ENCODE measurements at places on chromosomes 6 and 20.

GRCh38 chr20:9809271-9809670, 29.6 kb downstream of the PAK5 start:
- no peak for DNase-seq

- no peak for DNase-seq
These were observed 201.7 kb upstream of the FOXQ1 start for GRCh38 chr6:1110164-1110563.

DNA sequence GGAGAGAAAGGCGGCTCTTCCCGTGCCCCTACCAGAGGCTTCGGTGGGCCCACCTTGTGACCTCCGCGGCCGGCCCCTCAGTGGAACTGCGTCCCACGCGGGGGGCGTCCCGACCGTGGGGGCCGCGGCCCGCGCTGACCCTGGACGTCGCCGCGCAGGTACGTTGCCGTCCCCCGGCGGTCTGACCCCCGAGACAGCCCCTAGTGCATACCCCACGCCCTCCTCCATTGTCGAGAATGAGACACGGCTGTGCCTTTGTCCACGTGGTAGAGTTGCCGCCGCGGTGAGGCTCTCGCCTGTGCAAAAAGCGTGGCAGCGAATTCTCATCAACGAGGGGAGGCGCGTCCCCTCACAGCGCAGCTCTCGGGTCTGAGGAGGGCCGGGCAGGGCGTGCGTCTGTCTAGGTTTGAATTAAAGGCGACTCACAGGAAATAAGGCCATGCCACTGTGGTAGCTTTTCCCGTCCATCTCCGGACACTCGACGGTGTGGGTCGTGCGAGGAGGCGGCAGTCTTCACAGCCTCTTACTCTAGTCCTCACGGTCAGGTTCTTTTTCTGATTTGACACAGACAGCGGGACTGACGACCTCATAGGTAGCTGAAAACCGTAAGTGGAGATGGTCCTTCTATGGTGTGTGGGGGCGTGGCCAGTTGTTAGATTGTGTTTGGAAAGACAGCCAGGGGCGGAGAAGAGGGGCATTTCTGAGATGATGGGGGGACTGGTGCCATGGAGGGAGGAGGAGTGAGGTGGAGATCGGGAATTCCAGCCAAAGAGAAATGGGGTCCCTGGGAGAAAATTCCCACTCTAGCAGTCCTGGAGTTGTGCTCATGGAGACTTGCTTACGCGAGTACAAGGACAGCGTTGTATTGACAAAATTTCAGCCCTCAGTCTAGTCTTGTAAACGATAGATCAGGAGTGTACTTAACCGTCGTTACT, 580 bp downstream of the NXT1 start:
- DNase-seq = peak; percentile 19

GRCh38 chr6:89111933-89112332, 5.9 kb downstream of the SRSF12 start:
- no peak for DNase-seq

GRCh38 chr20:44967207-44967807, 995 bp downstream of the STK4 start:
- DNase-seq = peak; percentile 14

- no peak for DNase-seq
These were observed 26.8 kb downstream of the KIF3B start for GRCh38 chr20:32304131-32304746.

GRCh38 chr6:139143111-139143510, 8.2 kb downstream of the HECA start:
- no peak for DNase-seq

GRCh38 chr6:107769053-107769658, 55.0 kb downstream of the SCML4 start:
- DNase-seq = no peak

GRCh38 chr6:161949531-161949930, 675.7 kb upstream of the AGPAT4 start:
- DNase-seq = no peak

- no peak for DNase-seq
These were observed 629.8 kb upstream of the AGPAT4 start for GRCh38 chr6:161903584-161904212.

- no peak for DNase-seq
These were observed 75.9 kb downstream of the UTRN start for GRCh38 chr6:144361016-144361415.

DNA sequence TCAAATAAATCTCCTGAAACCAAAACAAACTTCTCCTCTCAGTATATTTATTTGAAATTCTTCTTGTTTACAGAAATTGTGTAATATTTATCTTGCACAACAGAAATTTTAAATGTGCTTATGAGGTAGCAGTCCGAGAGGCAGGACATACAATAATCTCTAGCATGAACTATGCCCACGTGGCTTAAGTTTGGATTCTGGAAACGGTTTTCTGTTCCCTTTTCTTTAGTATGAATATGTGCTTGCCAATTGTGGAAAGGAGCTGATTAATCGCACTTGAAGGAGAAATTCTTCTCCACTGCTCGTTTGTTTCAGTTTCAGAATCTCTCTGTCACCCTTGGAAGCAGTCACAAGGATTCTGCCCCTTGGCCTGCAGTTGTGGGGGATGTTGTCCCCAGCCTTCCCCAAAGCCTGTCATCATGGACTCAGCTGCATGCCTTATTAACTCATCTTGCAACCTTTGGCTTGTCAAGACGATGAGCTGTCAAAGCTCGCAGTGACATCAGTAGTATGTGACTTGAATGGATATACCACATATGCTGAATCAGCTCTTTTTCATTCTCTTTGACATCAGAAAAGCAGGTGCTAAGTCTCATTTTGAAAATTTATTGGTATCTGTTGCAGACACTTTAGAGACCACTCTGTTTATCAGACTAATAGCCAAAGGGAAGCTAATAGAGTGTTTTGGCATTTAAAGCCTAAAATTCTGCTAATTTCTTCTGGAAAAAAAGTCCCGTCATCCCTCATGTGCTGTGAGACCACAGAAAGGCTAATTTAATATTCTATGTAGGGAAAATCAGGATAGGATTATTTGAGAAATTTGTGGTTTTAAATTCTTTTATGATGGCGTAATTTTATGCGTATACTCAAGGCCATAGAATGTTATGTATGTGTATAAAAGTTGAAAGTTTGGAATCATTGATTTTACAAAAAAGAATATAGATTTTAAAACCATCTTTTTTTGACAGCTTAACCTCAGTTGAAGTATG, 186.8 kb downstream of the ARID1B start:
- no peak for DNase-seq

DNA sequence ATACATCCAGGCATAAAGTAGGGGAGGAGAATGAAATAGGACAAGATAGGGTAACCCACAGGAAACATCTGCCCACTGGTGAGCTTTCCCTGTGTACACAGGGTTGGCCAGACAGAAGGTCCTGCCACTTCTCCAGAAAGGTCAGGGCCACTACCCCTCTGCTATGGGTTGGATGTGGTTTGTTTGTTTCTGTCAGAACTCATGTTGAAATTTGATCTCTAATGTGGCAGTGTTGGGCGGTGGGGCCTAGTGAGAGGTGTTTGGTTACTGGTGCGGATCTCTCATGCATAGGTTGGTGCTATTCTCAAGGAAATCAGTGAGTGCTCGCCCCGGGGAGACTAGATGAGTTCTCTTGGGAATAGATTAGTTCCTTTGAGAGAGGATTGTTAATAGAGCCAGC, 15.6 kb upstream of the MAS1 start:
- DNase-seq = no peak

GRCh38 chr6:168507730-168508129, 66.7 kb downstream of the SMOC2 start:
- DNase-seq = no peak

DNA sequence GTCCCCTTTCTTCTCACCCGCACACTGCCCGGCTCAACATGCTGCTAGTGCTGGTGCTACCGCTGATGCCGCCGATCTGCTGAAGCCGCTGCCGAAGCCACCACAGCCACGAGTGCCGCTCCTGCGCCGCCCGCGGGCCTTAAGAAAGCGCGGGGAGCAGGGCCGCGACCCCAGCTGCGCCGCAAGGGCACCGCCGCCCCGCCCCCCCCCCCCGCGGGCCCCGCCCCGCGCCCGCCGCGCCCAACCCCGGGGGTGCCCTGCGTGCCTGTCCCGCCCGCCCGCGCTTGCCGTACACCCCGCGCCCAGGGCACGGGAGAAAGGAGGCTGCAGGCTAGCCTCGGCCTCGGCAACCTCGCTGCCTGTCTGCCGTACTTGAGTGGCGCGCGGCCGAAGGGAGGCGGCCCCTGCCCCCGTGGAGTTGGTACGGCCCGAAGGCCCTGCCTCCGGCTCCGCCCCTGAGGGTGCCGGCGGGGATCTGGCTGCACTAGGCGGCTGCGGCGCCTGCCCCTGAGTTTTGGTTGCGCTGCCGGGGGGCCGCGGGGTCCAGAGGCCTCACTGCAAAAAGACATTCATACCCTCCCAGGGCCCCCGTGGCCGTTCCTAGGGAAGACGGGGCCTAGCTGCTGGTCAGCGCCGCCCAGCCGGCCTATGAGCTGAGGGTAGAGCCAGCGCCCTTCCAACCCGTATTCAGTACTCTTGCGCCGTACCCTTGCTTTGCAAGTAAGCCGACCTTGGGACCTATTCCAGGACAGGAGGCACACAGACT, at the start of gene SOD2:
Gene SOD2 (minus strand): TSS at position 114 of the 766 bp plus-strand sequence. CDS start 74 bp downstream, at position 40.
- DNase-seq = peak; percentile 71

DNA sequence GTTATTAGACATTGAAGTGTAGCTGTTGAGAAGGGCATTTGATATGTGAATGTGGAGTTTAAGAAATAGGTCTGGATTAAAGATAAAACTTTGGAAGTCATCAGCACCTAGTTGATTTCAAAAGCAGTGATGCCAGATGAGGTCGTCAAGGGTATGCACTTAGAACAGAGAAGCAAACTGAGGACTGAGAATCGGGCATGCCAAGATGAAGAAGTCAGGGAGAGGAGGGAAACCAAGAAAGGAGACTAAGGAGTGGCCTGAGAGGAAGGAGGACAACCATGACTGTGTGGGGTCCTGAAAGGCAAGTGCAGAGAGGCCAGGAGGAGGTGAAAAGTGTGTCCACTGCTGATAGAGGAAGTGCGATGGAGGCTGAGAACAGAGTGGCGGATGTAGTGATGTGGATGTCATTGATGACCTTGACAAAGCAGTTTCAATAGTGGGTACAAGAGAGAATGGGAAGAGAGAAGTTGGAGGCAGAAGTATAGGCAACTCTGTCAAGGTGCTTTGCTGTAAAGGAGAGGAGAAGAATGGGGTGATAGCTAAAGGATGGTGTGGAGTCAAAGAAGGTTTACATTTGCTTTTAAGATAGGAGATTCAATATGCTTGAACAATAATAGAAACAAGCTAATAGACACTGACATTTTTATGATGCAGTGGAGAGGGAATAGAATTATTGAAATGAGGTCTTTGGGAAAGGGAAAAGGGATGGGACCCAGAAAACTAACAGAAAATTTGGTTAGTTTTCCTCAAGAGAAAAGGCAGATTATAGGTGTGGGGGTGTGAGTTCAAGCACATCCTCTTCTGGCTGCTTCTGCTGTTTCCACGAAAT, 139.7 kb upstream of the TMEM170B start:
- no peak for DNase-seq

DNA sequence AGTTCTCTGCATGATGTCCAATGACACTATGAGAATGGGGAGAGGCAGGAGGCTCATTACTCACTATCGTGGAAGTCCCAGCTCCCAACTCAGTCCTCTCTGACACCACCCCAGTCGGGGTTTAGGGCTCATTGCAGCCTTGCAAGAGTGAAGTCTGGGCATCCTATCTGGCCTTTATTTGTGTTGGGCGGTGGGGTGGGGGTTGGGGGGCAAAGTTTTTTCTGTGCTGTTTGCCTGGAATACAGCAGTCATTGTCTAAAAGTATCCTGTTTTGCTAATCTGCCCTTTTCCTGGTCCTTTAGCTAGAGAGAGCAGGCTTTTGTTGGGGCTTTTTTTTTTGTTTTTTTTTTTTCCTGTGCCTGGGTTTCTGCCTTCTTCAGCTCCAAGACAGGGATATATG, 174.2 kb downstream of the MYLK4 start:
- DNase-seq = no peak

Measured in stimulated activated CD4-positive, alpha-beta T cell treated with anti-CD3 and anti-CD28 coated beads, TNF-alpha, amount 100 ng/mL, for 1 hour (primary cell).